Activated naive CD4-positive, alpha-beta T cell treated with anti-CD3 and anti-CD28 coated beads for 36 hours (primary cell): ENCODE measurements at places on chromosomes 5 and 9.

GRCh38 chr5:106649031-106649430 lies 1021.7 kb downstream of the EFNA5 start:
- no peaks in the 10 kb centered on the region for H3K36me3 ChIP-seq
- H3K4me3 ChIP-seq, result no peak overlapping the region
- no peak for DNase-seq

- peaks cover 34% of the 10 kb centered on the region for H3K4me1 ChIP-seq
- no peak overlapping the region for H3K4me3 ChIP-seq
- H3K27ac ChIP-seq, result no peak overlapping the region
- DNase-seq, result no peak
Observed at GRCh38 chr5:123450114-123450513, 26.9 kb upstream of the CEP120 start.

DNA sequence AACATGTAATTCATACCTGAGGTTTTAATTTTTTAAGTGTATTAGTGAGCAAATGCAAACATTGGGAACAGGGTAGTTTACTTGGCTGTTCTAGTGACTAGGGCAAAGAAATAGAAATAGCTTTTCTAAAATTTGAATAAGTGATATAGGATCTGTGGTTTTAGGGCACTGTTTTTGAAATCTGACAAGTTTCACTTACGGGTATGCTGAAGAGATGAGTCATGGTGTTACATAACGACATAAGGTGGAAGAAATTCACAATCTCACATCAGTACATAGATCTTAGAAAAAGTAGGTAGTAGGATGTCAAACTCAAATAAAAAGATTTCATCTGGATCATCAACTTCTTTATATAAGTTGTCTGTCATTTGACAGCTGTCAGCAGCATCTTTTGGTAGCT lies 772.3 kb downstream of the MAT2B start:
- H3K4me3 ChIP-seq, result no peak overlapping the region
- H3K27me3 ChIP-seq, result no peaks in the 10 kb centered on the region
- H3K27ac ChIP-seq, result no peak overlapping the region
- no peak for DNase-seq

DNA sequence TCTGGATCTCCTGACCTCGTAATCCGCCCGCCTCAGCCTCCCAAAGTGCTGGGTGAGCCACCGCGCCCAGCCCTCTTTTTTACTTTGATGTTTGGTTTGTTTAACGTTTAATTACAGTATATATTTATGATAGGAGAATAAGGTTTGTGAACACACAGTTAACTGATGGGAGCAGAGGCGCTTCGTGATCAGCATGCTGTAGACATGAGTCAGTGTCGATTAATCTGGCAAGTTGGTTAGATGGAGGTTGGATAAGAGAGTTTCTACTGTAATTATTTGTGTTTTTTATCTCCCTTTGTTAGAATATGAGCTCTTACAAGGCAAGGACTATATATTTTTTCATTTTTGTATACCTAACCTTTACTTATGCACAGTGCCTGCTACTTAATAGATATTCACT lies 14.3 kb downstream of the ATG10 start:
- no peak for DNase-seq
- no peak overlapping the region for H3K27ac ChIP-seq
- H3K27me3 ChIP-seq, result no peaks in the 10 kb centered on the region
- H3K4me3 ChIP-seq, result no peak overlapping the region
- peaks cover 30% of the 10 kb centered on the region for H3K36me3 ChIP-seq

DNA sequence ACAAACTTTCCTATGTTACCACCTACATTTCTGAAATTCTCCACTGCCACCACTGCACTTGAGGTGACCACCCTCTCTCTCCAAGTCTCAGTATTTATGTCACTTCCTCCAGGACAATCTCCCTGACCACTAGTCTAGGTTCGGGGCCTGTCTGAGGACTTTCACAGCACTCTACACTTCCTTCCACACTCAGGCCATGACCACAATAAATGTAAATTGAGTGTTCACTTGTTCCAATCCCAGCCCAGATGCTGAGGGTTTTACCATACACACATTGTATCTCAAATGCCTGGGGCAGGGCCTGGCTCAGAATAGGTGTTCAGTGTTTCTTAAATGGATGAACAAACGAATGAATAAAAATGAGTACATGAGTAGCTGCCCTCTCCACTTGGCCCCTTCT lies 26.9 kb upstream of the CCNG1 start:
- no peak overlapping the region for H3K4me3 ChIP-seq
- H3K4me1 ChIP-seq, result no peaks in the 10 kb centered on the region
- no peak overlapping the region for H3K27ac ChIP-seq
- no peak for DNase-seq
- peaks cover 15% of the 10 kb centered on the region for H3K27me3 ChIP-seq
- no peaks in the 10 kb centered on the region for H3K36me3 ChIP-seq

- no peak overlapping the region for H3K4me3 ChIP-seq
- H3K27me3 ChIP-seq, result peaks cover 3% of the 10 kb centered on the region
- H3K27ac ChIP-seq, result no peak overlapping the region
- H3K4me1 ChIP-seq, result peaks cover 11% of the 10 kb centered on the region
- no peaks in the 10 kb centered on the region for H3K36me3 ChIP-seq
Observed at GRCh38 chr9:113360242-113360842, 11.0 kb downstream of the BSPRY start.

GRCh38 chr5:132671000-132671399 lies 2.8 kb upstream of the IL4 start:
- no peaks in the 10 kb centered on the region for H3K27me3 ChIP-seq
- no peak for DNase-seq
- peaks cover 3% of the 10 kb centered on the region for H3K4me1 ChIP-seq
- no peak overlapping the region for H3K27ac ChIP-seq
- H3K36me3 ChIP-seq, result no peaks in the 10 kb centered on the region

GRCh38 chr9:130235558-130236435 lies 29.8 kb upstream of the HMCN2 start:
- H3K27ac ChIP-seq, result no peak overlapping the region
- H3K4me3 ChIP-seq, result no peak overlapping the region
- H3K4me1 ChIP-seq, result peaks cover 25% of the 10 kb centered on the region

DNA sequence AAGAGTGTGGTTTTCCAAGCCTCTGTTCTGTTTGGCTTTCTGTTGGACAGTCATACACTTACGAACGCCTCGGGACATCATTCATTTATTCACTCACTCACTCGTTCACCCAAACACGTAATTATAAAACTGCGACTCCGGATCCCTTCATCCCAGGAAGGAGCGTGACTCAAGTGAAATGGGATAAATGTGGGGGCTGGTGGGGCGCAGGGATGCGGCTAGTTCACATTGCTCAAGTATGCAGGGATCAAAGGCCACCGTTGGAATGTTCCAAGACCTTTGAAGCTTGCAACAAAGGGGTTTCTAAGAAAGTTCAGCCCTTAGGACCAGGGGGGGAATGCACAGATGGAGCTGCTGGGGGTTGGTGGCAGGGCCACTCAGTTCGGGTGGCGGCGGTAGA lies 64.2 kb downstream of the CFAP77 start:
- no peak overlapping the region for H3K4me3 ChIP-seq

DNA sequence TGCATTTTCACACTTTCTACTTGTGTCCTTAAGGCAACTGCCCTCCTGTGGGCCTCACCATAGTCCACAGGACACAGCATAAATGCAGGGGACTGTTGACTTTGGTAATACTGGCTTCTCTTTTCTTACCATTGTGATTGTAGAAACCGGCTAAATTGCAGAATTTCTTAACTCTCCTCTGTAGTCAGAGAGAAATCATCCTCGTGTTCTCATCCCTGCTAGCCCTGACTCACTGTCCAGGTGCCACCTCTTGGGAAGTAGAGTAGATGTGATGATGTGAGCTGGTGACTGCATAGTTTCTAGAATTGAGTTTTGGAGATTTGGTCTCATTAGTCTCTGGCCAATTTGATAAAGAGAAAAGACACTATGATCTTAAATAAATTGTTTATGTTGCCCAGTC lies 5.5 kb downstream of the PHF24 start:
- no peak overlapping the region for H3K27ac ChIP-seq
- no peak overlapping the region for H3K4me3 ChIP-seq
- H3K4me1 ChIP-seq, result peaks cover 23% of the 10 kb centered on the region

- no peak for DNase-seq
- H3K4me1 ChIP-seq, result no peaks in the 10 kb centered on the region
- H3K27me3 ChIP-seq, result peaks cover 9% of the 10 kb centered on the region
Observed at GRCh38 chr5:42545038-42545437, 121.8 kb downstream of the GHR start.

GRCh38 chr9:2119566-2119965 lies 104.4 kb downstream of the SMARCA2 start:
- no peaks in the 10 kb centered on the region for H3K27me3 ChIP-seq
- DNase-seq, result no peak
- H3K4me3 ChIP-seq, result no peak overlapping the region
- no peak overlapping the region for H3K27ac ChIP-seq
- H3K4me1 ChIP-seq, result peaks cover 5% of the 10 kb centered on the region

DNA sequence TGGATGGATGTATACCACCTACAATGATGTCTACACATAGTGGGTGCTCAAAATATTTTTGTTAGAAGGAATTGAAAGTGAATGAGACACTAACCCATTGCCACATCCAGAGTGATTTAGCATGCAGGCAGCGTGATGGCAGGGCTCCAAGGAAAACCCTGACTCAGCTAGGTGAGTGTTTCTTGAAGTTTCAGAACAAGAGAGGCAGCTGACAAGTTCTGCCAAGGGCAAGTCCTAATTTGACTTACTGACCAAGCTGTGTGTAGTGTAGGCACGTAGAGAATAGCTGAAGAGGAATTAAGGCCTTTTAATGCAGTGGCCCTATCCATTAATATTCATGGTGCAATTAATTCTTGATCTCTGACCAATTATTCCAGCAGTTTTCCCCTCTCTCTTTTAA lies 107.8 kb upstream of the ATP10B start:
- no peaks in the 10 kb centered on the region for H3K4me1 ChIP-seq
- no peak for DNase-seq
- no peak overlapping the region for H3K27ac ChIP-seq

GRCh38 chr5:34680896-34681295 lies 24.8 kb downstream of the RAI14 start:
- peaks cover 4% of the 10 kb centered on the region for H3K27me3 ChIP-seq
- no peak overlapping the region for H3K27ac ChIP-seq
- no peaks in the 10 kb centered on the region for H3K36me3 ChIP-seq
- H3K4me3 ChIP-seq, result no peak overlapping the region
- peaks cover 9% of the 10 kb centered on the region for H3K4me1 ChIP-seq

GRCh38 chr5:122705851-122706250 lies 69.0 kb upstream of the SNX2 start:
- H3K27me3 ChIP-seq, result peaks cover 4% of the 10 kb centered on the region

GRCh38 chr5:118616281-118616680 lies 372.1 kb downstream of the DTWD2 start:
- no peak overlapping the region for H3K27ac ChIP-seq
- DNase-seq, result no peak
- peaks cover 3% of the 10 kb centered on the region for H3K27me3 ChIP-seq
- H3K36me3 ChIP-seq, result no peaks in the 10 kb centered on the region
- H3K4me3 ChIP-seq, result no peak overlapping the region

DNA sequence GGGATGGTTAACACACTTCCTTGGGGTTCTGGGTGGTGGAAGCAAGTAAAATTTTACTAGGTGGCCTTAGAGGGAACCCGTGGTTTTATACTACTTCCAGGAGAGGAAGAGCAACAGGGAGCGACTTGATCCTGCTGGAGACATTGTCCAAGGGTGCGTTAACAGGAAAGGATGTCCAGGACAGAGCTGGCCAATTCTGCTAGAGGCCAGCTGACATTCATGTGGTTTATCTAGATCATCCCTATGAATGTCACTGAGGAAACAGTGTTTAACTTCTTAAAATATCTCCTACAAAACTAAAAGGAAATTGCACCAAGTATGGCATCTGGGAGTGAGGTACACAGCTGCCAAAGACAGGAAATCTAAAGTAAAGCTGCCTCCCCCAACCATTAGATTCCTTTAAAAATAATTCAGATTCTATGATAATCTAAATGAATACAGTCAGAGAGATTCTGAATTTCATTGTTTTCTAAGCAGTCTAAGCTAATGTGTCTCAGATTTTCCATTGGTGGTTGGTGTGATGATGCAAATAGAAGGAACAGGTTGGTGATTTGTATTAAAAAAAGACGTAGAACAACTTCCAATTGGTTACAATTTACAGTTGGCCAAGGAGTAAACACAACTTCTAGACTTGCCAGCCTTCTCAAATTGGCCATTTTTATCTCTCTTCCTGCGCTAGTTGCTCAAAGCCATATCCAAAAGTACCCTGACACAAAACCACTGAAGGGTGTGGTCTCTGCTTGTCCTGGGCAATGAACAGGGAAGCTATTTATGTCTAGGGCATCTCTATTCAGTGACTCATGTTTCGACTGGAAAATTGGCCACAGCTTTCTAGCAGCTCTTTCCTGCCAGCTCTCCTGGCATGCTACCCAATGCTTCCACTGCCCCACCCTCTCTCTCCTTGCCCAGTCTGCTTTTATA lies 574.7 kb upstream of the MEF2C start:
- no peak for DNase-seq
- H3K4me1 ChIP-seq, result no peaks in the 10 kb centered on the region
- no peaks in the 10 kb centered on the region for H3K27me3 ChIP-seq
- no peak overlapping the region for H3K27ac ChIP-seq
- no peaks in the 10 kb centered on the region for H3K36me3 ChIP-seq

- H3K4me1 ChIP-seq, result peaks cover 19% of the 10 kb centered on the region
- no peak overlapping the region for H3K27ac ChIP-seq
- no peaks in the 10 kb centered on the region for H3K36me3 ChIP-seq
- H3K4me3 ChIP-seq, result peak overlapping the region; percentile 76
Observed at GRCh38 chr5:172285226-172286143, 1.9 kb upstream of the UBTD2 start.

DNA sequence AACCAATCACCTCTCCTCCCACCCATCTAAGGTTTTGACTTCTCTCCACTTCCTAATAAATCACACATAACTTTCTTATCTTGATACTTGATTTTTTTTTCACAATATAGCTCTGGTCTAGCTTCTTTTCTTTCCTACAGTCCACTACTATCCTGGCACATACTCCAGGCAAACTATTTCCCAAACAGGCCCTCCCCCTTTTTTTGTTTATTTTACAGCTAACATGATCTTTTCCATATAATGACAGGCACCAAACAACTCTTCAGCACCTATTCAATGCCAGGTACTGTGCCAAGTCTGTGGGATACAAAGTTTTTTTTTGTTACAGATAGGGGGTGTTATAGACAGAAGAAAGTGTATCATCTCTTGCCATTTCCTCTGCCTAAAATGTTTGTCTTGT lies 7.9 kb downstream of the TYRP1 start:
- no peak overlapping the region for H3K27ac ChIP-seq
- DNase-seq, result no peak
- H3K4me1 ChIP-seq, result no peaks in the 10 kb centered on the region
- H3K4me3 ChIP-seq, result no peak overlapping the region

GRCh38 chr5:139079991-139080610 lies 118.1 kb downstream of the SIL1 start:
- no peak overlapping the region for H3K4me3 ChIP-seq
- H3K27me3 ChIP-seq, result no peaks in the 10 kb centered on the region
- no peak overlapping the region for H3K27ac ChIP-seq
- no peak for DNase-seq
- peaks cover 9% of the 10 kb centered on the region for H3K4me1 ChIP-seq
- H3K36me3 ChIP-seq, result peaks cover 3% of the 10 kb centered on the region

GRCh38 chr5:113194125-113194524 lies 217.5 kb downstream of the DCP2 start:
- no peaks in the 10 kb centered on the region for H3K27me3 ChIP-seq
- DNase-seq, result no peak
- no peak overlapping the region for H3K4me3 ChIP-seq
- H3K4me1 ChIP-seq, result no peaks in the 10 kb centered on the region

GRCh38 chr5:39783756-39784421 lies 359.1 kb upstream of the DAB2 start:
- peaks cover 14% of the 10 kb centered on the region for H3K27me3 ChIP-seq
- DNase-seq, result no peak
- H3K27ac ChIP-seq, result no peak overlapping the region
- H3K4me1 ChIP-seq, result peaks cover 3% of the 10 kb centered on the region
- no peak overlapping the region for H3K4me3 ChIP-seq

- no peak overlapping the region for H3K4me3 ChIP-seq
- no peaks in the 10 kb centered on the region for H3K27me3 ChIP-seq
- peaks cover 53% of the 10 kb centered on the region for H3K4me1 ChIP-seq
- H3K36me3 ChIP-seq, result peaks cover 31% of the 10 kb centered on the region
Observed at GRCh38 chr9:33133186-33133585, 34.0 kb downstream of the B4GALT1 start.
